ENCODE measurements at places on chromosomes 4 and X. TPM values are rescaled to one million over a fixed set of nuclear protein-coding genes. Genes with fewer than 3 reads are reported as not detected.

- no peak overlapping the region for H3K4me3 ChIP-seq
- DNase-seq = no peak
- H3K27me3 ChIP-seq = peaks cover 10% of the 10 kb centered on the region
- H3K36me3 ChIP-seq = no peaks in the 10 kb centered on the region
- no peaks in the 10 kb centered on the region for H3K4me1 ChIP-seq
Observed at GRCh38 chr4:143488687-143489086, 24.8 kb upstream of the SMARCA5 start.

DNA sequence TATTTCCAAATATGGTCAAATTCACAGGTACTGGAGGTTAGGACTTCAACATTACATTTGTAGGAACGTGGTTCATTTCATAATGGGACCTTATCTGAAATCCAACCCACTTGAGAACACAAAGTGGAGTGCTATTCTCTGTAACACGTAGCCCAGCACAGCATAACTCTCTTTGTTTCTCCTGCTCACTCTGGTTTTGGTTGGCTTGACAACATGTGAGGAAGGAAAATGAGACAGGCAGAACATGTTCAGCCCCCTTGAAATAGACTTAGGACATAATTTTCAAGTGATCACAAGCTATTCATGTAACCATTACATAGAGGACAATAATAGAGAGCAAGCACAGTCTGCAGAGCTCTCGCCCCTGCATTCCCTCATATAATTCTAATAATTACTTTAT, 115.1 kb upstream of the SMIM10 start:
- DNase-seq = no peak
- H3K4me3 ChIP-seq = no peak overlapping the region
- no peaks in the 10 kb centered on the region for H3K27me3 ChIP-seq
- H3K27ac ChIP-seq = no peak overlapping the region
- no peaks in the 10 kb centered on the region for H3K36me3 ChIP-seq

GRCh38 chrX:114101081-114101480, 482.8 kb upstream of the HTR2C start:
- no peak overlapping the region for H3K27ac ChIP-seq
- H3K4me1 ChIP-seq = no peaks in the 10 kb centered on the region
- no peaks in the 10 kb centered on the region for H3K36me3 ChIP-seq
- no peak overlapping the region for H3K4me3 ChIP-seq
- no peaks in the 10 kb centered on the region for H3K27me3 ChIP-seq

DNA sequence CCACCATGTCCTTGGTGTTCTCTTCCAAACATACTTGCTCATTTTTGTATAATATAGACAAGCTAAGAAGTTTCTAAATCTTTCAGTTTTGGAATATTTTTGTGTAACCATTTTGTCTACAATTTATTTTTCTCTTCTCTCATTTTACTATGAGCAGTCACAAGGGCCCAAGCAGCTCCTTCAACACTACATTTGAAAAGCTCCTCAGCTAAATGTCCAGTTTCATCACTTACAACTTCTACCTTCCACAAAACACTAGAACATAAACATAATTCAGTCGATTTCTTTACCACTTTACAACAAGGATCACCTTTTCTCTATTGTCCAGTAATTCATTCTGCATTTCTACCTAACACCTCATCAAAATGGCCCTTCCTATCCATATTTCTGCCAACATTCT, 554.4 kb downstream of the RAB28 start:
- no peak overlapping the region for H3K4me3 ChIP-seq
- no peak for DNase-seq
- no peaks in the 10 kb centered on the region for H3K4me1 ChIP-seq
- no peaks in the 10 kb centered on the region for H3K36me3 ChIP-seq
- no peak overlapping the region for H3K27ac ChIP-seq
- no peaks in the 10 kb centered on the region for H3K27me3 ChIP-seq

The GPRASP2 gene
- 0.35 TPM for total RNA-seq

- H3K4me3 ChIP-seq = no peak overlapping the region
- no peak for DNase-seq
- H3K36me3 ChIP-seq = no peaks in the 10 kb centered on the region
- H3K4me1 ChIP-seq = no peaks in the 10 kb centered on the region
Observed at GRCh38 chr4:138329506-138330070, 87.4 kb upstream of the SLC7A11 start.

- no peaks in the 10 kb centered on the region for H3K36me3 ChIP-seq
- peak overlapping the region; percentile 77 for H3K27ac ChIP-seq
- peak; percentile 8 for DNase-seq
- no peaks in the 10 kb centered on the region for H3K27me3 ChIP-seq
- peaks cover 15% of the 10 kb centered on the region for H3K4me1 ChIP-seq
Observed at GRCh38 chrX:103629318-103630170, 769 bp downstream of the TCEAL1 start.

The ADH1B gene
- not detected for total RNA-seq

DNA sequence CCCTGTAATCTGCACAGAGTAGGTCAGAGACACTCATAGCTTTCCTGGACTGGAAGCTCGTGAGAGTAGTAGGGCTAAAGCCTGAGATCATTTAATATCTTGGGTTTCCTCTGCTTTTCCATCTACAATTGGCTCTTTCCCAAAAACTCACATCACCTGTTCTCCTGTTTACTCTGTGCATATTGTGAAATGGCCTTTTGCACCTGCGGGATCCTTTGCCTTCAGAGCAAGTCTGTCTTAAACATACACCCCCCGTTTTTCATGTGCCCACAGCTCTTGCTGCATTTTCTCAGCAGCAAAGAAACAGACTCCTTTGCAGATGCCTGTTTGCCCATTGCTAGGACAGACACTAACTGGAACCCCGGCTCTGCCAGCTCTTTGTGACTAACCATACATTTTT, 608.3 kb upstream of the PCDH10 start:
- no peaks in the 10 kb centered on the region for H3K27me3 ChIP-seq
- no peak overlapping the region for H3K27ac ChIP-seq
- H3K4me3 ChIP-seq = no peak overlapping the region
- no peaks in the 10 kb centered on the region for H3K36me3 ChIP-seq
- DNase-seq = no peak
- no peaks in the 10 kb centered on the region for H3K4me1 ChIP-seq

The ZAR1 gene
- not detected for total RNA-seq

DNA sequence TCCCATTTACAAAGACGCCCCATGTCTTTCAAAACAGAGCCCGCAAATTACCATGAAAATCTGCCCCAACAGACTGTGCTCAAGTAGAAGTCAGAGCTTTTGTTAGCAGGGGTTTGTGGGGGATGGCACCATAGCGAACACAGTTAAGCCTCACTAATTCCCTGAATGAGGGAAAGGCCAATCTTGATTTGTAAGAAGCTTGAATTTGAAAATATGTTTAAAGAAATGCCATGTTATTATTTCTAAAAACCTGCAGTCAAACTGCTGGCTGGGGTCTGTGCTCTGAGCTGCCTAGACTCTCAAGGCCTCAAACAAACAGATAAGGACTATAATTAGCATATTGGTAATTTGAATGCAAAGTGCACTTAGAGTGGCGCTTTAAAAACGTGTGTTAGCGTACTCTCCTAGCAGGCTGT, 9.4 kb upstream of the PAK3 start:
- no peaks in the 10 kb centered on the region for H3K36me3 ChIP-seq
- H3K27ac ChIP-seq = no peak overlapping the region
- DNase-seq = no peak
- no peaks in the 10 kb centered on the region for H3K4me1 ChIP-seq
- no peak overlapping the region for H3K4me3 ChIP-seq

The RAB41 gene
- total RNA-seq = not detected

The NUDT11 gene
- 0.37 TPM for total RNA-seq

DNA sequence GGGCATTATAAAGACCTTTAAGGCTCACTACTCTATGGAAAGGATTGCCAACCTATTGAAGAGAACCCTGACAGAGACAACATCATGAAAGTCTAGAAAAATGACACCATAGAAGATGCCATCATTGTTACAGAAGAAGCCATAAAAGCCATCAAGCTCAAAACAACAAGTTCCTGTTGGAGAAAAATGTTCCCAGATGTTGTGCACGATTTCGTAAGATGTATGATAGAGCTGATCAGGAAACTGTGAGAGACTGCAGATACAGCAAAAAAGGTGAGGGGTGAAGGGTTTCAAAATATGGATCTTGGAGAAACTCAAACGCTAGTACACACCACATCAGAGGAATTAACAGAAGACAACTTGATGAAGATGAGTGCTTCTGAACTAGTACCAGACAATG, 53.3 kb downstream of the WDFY3 start:
- no peak overlapping the region for H3K27ac ChIP-seq
- H3K27me3 ChIP-seq = no peaks in the 10 kb centered on the region
- H3K4me1 ChIP-seq = no peaks in the 10 kb centered on the region
- no peaks in the 10 kb centered on the region for H3K36me3 ChIP-seq
- no peak for DNase-seq

The SMR3B gene
- not detected for total RNA-seq

GRCh38 chr4:140305053-140305452, 68.4 kb upstream of the SCOC start:
- H3K4me1 ChIP-seq = no peaks in the 10 kb centered on the region
- no peak overlapping the region for H3K4me3 ChIP-seq
- no peak for DNase-seq
- H3K27me3 ChIP-seq = peaks cover 10% of the 10 kb centered on the region
- H3K27ac ChIP-seq = no peak overlapping the region

The CT47B1 gene
- total RNA-seq = not detected

GRCh38 chrX:56279863-56280262, 47.7 kb downstream of the KLF8 start:
- peaks cover 2% of the 10 kb centered on the region for H3K36me3 ChIP-seq
- H3K4me1 ChIP-seq = peaks cover 10% of the 10 kb centered on the region
- no peak overlapping the region for H3K4me3 ChIP-seq
- H3K27me3 ChIP-seq = no peaks in the 10 kb centered on the region

The NLRP2B gene
- not detected for total RNA-seq

DNA sequence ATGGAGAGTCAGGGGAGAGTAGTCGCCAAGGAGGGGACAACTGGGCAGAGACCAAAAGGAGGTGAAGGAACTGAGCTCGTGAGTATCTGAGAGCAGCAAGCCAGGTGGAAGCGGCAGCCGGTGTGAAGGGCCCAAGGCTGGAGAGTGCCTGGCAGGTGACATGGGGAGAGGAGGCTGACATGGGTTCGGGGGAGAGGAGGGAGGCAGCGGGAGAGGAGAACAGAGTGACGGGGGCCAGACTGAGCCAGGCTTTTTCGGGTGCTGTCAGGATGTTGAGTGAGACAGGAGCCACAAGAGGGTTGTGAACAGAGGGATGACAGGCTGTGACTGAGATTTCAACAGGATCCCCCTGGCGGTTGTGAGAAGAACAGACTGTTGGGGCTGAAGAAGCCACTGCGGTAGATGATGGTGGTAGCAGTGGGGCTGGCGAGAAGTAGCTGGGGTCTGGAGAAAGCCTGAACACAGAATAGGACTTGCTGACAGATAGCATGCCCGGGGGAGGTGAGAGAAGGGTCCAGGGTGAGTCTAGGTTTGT, 5.7 kb downstream of the ELK1 start:
- no peak overlapping the region for H3K4me3 ChIP-seq
- H3K27ac ChIP-seq = peak overlapping the region; percentile 57
- peaks cover 53% of the 10 kb centered on the region for H3K4me1 ChIP-seq
- H3K36me3 ChIP-seq = peaks cover 52% of the 10 kb centered on the region
- DNase-seq = no peak

All from activated CD4-positive, alpha-beta T cell treated with anti-CD3 and anti-CD28 coated beads, Interleukin-2, amount 10 ng/mL, durations not matched to agents 7 days and 5 days (primary cell).